Effector memory CD4-positive, alpha-beta T cell (primary cell): ENCODE measurements at places on chromosomes 7 and 10.

DNA sequence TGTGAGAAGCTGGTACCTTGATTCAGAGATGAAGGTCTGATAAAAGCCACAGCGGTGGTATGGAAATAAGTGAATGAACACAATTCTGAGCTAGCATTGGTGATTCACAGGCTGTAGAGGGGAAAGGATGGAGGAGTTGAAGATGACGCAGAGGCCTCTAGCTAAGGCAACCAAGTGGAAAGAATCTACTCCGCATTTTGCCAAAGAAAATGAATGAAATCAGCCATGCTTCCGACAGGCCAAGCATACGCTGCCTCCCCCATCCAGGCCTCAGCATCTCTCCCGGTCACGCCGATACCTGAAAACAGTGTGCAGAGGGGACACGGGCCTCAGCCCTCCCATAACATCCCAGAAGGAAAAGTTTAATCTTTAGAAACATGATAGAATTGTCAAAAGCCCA, 124.3 kb upstream of the UNC5B start:
- DNase-seq: no peak

DNA sequence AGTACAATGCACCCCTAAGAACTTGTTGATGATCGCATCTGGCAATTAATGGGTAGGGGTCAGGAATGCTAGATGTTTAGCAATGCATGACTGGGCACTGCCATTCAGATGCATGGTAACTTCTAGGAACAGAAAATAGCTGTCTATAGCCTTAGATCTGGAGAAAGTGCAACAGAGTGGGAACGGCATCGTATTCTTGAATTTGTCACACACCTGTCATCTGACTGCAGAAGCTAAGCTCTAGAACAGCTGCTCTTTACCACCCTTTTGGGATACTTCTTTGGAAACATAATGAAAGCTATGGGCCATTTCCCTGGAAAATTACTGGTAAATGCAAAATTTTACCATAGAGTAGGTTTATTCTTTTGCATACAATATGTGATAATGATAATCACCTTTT, 118.1 kb downstream of the SLC25A13 start:
- DNase-seq: no peak

DNA sequence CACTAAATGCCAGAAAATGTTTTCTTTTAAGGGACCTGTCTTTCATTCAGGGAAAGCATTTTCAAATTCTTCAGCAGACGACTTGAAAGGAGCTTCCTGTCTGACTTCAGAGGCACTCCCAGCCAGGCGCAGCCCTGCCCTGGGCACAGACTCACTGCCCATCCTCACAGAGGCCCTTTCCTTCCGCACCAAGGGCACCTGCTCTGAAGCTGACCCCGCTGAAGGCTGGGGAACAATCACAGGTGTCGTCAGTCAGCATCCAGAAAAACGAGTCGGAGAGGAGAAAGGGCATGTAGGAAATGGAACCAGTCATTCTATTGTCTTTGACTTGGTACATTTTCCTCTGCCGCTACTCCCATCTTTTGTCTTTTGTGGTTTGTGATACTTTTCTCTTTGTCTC, 125.3 kb upstream of the PARD3 start:
- no peak for DNase-seq

GRCh38 chr7:70392256-70392876, 739.6 kb upstream of the GALNT17 start:
- DNase-seq: no peak

- DNase-seq: no peak
Measured at GRCh38 chr10:79404690-79405131, 40.7 kb downstream of the ZCCHC24 start.

DNA sequence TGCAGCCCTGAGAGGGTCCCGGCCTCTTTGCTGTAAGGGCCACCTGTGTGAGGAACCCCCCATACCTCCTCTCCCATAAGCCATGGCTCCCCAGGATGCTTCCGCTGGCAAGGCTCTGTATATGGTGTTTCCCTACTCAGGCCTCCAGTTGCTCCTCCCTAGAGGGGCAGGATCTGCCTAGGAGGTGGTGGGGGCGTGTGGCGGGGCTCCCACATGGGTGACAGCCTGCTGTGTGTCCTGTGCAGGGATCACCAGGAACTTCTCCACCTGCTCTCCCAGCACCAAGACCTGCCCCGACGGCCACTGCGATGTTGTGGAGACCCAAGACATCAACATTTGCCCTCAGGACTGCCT, 25.7 kb upstream of the CSGALNACT2 start:
- no peak for DNase-seq

GRCh38 chr7:4683884-4684565, 1.9 kb downstream of the FOXK1 start:
- peak; percentile 44 for DNase-seq

DNA sequence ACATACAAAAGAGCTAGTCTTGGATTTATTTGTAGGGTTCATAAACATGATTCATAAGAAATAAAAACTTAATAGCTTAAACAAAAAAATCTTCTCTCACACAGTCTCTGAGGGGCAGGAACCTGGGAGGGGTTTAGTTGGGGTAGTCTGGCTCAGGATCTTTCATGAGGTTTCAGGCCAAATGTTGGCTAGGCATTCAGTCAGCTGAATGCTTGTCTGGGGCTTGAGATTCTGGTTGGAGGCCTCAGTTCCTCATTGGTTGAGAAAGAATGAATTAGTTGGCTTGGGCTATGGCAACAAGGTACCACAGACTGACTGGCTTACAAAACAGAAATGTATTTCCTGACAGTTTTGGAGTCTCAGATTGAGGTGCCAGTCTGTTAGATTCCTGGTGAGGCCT, 74.3 kb downstream of the ANKRD7 start:
- no peak for DNase-seq

- DNase-seq: no peak
Measured at GRCh38 chr7:89926701-89927100, 227.6 kb upstream of the STEAP1 start.

GRCh38 chr10:113639966-113640365, 23.9 kb downstream of the NRAP start:
- DNase-seq: no peak

DNA sequence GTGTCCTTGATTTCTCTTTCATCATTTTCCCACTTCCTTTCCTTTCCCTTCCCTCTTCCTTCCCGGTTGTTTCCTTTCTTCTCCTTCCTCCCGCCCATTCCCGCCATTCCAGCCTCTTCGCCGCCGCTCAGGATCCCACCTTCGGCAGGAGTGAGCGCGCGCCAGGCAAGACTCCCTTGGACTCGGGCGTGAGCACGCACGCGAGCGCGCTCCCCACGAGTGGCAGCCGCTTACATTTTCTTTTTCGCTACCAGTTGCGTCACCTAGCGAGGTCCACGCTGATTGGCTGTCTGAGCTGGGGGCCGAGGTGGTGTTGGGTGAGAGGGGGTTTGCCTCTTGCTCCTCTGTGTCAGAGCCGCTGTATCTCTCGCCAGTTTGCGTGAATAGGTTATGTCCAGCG, 11.8 kb downstream of the ZAN start:
- DNase-seq: no peak

- no peak for DNase-seq
Measured at GRCh38 chr7:1899196-1899595, 229.1 kb downstream of the ELFN1 start.
